T-helper 2 cell (primary cell): ENCODE measurements at places on chromosomes 3 and 15.

GRCh38 chr3:187997490-187997889 lies 156.5 kb upstream of the LPP start:
- DNase-seq: no peak

GRCh38 chr3:43000387-43000786 lies 21.3 kb downstream of the GASK1A start:
- no peak for DNase-seq

GRCh38 chr15:96756146-96756545 lies 425.6 kb downstream of the NR2F2 start:
- DNase-seq: no peak

DNA sequence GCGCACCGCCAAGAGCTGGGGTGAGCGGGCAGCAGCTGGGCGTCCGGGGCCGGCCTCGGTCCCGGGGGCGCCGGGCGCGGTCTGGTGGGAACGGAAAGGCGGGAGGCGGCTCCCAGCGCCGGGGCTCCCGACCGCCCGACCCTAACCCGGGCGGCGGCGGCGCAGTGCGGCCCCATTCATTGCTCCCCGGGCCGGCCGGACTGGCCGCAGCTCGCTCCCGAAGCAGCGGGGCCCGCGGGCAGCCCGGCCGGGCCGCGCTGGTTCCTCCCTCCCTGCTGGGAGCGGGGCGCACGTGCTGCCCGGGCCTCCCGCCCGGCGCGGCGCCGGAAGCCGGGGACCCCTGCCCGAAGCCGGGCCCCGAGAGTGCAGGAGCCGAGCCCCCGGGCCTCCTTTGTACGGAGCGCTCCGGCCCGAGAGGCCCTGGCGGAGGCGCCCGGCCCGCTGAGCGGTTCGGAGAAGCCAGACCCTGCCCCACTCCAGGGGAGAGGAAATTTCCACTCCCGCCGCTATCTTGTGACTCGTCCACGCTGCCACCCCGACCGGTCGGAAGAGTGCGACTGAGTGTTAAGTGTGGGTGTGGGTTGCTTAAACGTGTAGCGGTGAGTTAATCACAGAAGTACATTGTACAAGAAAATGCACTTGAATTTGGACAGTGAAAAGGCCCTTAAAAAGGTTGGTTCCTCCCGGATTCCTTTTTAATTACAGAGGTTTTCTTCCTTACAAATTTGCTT lies 613 bp downstream of the ATP1B3 start:
- peak; percentile 19 for DNase-seq

- no peak for DNase-seq
These were observed 160.1 kb upstream of the CCDC54 start for GRCh38 chr3:107217172-107217571.

GRCh38 chr15:55110446-55110845 lies 86.3 kb downstream of the RSL24D1 start:
- no peak for DNase-seq

DNA sequence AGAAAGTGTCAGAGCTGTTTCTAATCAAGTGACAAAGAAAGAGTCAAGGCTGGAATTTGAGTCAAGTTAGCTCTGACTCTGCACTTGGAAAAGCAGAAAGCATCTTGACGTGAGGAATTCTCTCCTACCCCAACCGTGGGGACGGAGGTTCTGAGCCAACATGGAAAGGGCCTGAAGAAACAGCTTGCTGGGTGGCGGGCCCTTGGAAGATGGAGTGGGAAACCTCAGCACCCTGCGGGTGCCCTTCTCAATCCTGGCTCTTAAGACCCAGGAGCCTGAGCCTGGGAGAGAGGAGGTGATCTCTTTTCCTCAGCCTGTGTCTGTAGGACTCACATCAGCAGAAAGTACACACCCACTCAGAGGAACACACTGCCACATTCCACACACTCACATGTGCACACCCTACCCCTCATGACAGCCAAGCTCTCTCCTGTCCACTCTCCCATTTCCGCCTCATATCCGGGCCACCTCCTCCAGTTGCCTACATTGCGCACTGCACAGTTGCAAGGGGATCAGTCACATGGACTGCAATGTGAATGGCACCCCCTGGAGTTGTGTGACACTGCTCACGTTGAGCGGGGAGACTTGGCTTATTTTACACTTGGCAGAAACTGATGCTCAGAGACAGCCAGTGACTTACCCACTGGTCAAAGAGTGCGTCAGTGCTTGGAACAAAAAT lies 101.5 kb upstream of the SLC6A6 start:
- no peak for DNase-seq

DNA sequence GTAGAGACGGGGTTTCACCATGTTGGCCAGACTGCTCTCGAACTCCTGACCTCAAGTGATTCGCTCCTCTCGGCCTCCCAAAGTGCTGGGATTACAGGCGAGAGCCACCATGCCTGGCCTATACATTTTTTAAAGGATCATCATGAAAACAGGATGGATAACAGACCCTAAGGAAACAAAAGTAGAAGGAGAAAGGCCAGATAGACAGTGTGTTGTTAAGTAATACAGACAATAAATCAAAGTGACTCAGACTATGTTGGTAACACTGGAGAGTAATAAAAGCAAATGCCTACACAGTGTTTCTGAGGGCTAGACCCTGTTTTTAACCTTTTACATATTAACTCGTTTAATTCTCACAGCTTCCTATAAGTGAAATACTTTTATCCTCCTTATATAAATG lies 133.8 kb upstream of the MCTP2 start:
- no peak for DNase-seq

DNA sequence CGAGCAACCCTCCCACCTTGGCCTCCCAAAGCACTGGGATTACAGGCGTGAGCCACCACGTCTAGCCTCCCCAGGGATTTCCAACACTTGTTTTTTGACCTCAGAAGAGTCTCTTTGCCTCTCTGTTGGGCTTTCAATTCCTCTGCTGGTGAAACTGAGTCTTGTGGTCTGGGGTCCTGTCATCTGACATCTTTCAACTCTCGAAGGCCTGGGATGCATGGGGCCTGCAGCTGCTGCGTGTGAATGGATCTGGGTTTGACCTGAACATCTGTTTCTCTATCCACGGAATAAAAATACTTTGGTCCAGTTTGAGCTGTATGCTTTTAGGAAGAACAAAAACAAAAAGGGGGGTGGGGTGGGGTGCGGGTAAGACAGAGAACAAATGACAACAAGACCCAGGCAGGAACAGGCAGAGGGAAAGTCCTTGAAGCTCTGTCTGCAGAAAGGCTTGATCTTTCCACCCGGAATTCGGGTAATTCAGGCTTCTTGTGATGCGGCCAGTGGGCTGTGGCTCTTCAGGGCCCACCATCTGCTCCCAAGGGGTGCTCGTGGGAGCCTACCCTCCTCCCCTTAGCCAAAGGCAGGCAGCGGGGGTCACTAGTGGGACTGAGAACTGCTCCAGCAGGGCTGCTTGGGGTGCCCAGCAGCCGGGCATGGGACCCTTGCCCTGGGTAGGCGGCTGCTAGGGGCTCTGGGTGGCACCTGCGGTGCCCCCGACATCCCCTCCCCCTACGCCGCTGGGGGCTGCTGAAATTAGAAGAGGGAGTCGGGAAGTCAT lies 71.5 kb downstream of the SLC12A8 start:
- no peak for DNase-seq

- no peak for DNase-seq
These were observed 380.6 kb upstream of the RBMS3 start for GRCh38 chr3:28900301-28900700.

GRCh38 chr15:84790676-84791075 lies 26.5 kb upstream of the ALPK3 start:
- no peak for DNase-seq

DNA sequence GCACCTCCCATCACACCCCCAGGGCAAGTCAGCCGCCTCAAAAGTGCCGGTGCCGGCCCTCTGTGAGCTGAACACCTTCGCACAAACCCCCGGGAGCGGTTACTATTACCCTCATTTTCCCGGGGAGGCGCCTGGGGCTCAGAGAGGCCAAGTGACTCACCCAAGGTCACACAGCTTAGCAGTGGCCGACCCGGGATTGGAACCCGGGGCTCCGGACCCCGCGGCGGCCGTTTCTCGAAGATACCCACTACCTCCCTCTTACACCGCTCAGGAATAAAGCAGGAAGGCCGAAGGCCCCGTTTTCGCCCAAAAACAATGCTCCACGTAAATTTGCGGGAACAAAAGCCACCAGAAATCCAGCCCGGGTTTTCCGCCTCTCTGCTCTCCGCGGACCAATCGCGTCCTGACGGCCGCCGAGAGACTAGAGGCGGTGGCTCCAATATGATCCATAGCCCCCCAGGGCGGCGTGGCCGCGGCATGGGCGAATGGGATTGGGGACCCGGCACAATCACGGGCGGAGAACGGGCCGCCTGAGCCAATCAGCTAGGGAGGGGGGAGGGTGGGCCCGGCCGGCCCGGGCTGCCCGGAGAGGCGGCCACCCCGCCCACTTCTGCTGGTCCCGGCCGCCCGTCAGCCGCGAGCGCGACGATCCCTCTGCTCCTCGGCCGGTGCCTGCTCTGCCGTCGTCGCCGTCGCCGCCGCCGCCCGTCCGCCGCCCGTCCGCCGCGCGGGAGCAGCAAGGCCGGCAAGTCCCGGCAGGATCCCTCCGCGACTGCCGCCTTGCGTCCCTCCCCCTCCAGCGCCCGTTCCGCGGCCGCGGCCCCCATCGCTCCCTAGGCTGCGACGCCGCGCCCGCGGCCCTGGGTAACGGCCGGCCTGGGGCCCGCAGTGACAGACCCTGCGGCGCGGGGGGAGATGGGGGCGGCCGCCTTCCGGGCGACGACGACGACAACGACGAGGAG lies 177.0 kb downstream of the OR4M2 start:
- DNase-seq: no peak

- no peak for DNase-seq
These were observed 97.2 kb downstream of the SEMA5B start for GRCh38 chr3:122930063-122930997.

DNA sequence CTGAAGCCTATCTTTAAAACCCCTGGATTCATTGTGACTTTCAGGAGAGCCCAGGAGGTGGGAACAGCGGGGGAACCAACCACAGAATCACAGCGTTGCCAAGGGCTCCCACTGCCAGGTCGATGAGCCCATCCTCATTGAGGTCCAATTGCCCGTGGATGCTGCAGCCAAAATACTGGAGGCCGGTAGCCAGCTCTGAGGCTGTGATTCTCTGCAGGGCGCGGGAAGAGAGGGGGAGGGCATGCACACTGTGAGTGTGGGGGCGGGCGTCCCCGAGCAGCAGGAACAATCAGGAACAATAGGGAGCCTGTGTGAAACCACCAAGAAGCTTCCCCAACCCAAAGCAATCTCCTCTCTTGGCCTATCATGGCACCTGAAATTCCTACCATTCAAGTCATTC lies 53.4 kb downstream of the FEM1B start:
- DNase-seq: no peak

DNA sequence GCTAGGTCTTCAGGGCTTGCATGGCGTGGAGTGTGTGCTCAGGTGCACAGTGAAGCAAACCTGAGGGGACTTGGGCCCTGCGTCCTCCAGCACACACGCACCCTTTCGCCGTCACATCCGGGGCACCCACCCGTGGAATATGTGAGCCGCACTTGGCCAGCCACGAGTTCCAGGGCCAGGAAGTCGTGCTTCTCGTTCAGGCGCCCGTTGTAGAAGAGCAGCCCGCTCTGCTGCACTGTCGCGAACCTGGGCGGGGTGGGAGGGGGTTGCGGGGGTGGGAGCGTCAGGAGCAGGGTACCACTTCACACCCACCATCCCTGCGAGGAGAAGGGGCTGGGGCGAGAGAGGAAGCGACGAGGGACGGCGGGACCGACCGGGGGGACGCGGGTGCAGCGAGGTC lies 7.1 kb downstream of the CELSR3 start:
- peak; percentile 32 for DNase-seq

- DNase-seq: no peak
These were observed 1021.0 kb upstream of the SEMA6D start for GRCh38 chr15:46696281-46696680.

- no peak for DNase-seq
These were observed 224.8 kb downstream of the RPLP1 start for GRCh38 chr15:69677403-69677802.

- no peak for DNase-seq
These were observed 12.2 kb upstream of the RBMS3 start for GRCh38 chr3:29268651-29269050.

- no peak for DNase-seq
These were observed 69.9 kb upstream of the PSMD6 start for GRCh38 chr3:64093211-64093610.

GRCh38 chr3:57389271-57389670 lies 96.8 kb upstream of the ASB14 start:
- DNase-seq: no peak

DNA sequence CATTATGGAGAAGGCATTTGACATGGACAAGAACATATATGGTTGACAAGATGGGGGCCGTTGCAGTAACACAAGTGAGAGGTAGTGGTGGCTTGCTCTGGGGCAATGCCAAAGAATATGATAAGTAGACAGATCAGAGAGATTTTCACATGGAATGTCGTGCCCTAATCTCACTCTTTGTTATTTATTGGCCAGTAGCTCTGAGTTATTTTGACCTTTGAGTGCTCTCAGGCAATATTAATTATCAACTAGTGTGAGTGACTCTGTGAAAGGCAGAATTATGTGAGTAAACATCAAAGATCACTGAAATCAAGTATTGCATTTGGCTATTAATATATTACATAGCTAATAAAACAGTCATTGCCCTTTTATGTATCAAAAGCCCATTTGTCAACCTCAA lies 164.9 kb upstream of the ADAMTS9 start:
- no peak for DNase-seq

DNA sequence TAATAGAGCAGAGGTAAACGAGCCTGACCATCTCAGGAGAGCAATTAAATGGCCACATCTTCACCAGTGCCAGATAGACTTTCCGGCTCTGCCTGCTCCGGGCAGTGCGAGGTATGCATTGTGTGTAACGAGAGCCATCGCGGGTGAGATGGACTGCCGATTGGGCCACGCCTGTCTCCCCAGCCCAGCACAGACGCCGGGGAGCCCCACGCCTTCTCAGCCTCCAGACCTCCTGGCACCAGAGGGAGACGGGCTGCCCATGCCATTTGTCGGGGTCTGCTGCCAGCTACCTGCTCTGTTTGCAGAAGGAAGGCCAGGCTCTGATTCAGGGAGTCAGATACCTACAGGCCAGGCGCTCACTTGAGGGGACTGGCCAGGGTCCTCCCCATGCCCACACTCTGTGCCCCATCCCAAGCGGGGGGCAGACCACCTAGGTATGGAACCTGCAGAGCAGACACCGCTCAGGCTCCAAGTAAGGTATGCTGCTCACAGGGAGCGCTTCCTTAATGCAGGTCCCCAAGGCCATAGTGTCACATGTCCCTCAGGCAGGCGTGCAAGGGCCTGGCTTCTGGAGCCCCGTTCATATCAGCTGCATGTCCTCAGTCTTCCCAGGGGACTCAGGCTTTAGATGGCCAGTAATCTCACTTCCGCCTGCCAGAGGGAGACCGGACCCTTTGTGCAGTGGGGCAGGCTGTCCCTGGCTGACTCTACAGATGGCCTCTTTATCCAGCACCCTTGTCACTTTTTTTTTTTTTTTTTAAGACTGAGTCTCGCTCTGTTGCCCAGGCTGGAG lies 62.2 kb downstream of the DNAJB8 start:
- no peak for DNase-seq
